ENCODE measurements at places on chromosomes 11 and 22. TPM values are rescaled to one million over a fixed set of nuclear protein-coding genes. Genes with fewer than 3 reads are reported as not detected.

C2CD2L gene
- total RNA-seq = 5.2 TPM

KCTD14 gene
- 0.56 TPM for total RNA-seq

CDKN1C gene
- total RNA-seq = 0.19 TPM

LARGE2 gene
- total RNA-seq = not detected

MIAT gene
- 1.1 TPM for total RNA-seq

SYNGR1 gene
- total RNA-seq = 14.9 TPM

TTC12 gene
- 7.9 TPM for total RNA-seq

RIC3 gene
- total RNA-seq = not detected

OR51B4 gene
- not detected for total RNA-seq

CFAP300 gene
- total RNA-seq = 9.4 TPM

RFPL1 gene
- total RNA-seq = not detected

SCGB1A1 gene
- not detected for total RNA-seq

All from regular cardiac myocyte (primary cell).